ENCODE measurements at places on chromosomes 16 and 17. TPM values are rescaled to one million over a fixed set of nuclear protein-coding genes. Genes with fewer than 3 reads are reported as not detected.

DNA sequence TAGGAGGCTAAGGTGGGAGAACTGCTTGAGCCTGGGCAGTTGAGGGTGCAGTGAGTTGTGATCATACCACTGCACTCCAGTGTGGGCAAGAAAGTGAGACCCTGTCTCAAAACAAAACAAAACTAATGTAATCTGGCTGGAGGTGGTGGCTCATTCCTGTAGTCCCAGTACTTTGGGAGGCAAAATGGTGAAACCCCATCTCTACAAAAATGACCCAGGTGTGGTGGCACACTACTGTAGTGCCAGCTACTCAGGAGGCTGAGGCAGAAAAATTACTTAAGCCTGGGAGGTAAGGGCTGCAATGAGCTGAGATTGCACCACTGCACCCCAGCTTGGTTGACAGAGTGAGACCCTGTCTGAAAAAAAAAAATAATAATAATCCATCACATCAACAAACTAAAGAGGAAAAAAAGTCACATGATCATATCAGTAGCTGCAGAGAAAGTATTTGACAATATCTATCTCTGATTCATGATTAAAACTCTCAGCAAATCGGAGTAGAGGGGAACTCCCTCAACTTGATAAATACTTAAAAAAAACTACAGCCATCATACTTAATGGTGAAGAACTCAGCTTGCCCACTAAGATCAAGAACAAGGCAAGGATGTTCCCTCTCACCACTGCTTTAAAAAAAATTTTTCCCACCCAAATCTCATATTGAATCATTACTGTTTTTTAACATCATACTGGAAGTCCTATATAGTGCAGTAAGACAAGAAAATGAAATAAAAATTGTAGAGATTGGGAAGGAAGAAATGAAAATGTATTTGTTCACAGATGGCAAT lies 31.0 kb downstream of the DHRS7B start:
- no peak for DNase-seq

DNA sequence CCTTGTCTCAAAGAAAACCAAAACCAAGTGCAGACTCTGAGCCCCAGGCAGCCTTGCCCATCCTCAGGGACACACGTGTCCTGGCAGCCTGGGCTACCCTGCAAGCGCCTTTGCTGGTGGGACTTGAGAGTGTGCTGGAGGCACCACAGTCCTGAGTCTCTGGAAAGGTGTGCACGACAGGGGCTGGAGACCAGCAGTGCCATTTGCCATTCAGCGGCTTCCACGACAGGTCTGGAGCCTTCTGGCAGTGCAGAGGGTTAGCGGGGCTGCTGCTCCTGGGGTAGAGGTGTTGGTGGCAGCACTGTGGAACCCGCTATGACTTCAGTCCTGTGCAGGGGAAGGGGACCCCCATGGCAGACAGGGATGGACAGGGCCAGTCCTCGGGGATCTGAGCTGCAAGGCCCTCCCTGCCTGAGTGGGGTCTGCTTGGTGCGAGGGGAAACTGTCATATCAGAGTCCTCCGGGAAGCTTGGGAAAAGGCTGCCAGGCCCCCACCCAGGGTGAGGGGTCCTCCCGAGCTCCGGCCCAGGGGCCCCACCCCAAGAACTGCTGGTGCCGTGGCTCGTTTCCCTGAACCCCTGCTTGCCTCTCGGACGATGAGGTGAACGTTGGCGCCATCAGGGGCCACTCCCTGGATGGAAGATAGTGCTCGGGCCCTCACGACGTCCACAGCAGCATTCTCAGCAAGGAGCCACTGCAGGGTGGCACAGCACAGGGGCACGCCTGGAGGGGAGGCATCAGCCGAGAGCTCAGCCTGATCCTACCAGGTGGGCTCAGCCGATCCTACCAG lies 6.8 kb downstream of the FAAP100 start:
- DNase-seq: no peak

The TVP23A gene
- total RNA-seq: not detected

The PDILT gene
- not detected for total RNA-seq

GRCh38 chr17:42240201-42240600 lies 36.0 kb downstream of the STAT5B start:
- DNase-seq: no peak

- DNase-seq: peak; percentile 59
Observed at GRCh38 chr16:71927383-71927782, 32.1 kb downstream of the IST1 start.

GRCh38 chr16:1315081-1316032 lies 5.9 kb downstream of the UBE2I start:
- DNase-seq: no peak

The NEK8 gene
- total RNA-seq: 4.3 TPM

DNA sequence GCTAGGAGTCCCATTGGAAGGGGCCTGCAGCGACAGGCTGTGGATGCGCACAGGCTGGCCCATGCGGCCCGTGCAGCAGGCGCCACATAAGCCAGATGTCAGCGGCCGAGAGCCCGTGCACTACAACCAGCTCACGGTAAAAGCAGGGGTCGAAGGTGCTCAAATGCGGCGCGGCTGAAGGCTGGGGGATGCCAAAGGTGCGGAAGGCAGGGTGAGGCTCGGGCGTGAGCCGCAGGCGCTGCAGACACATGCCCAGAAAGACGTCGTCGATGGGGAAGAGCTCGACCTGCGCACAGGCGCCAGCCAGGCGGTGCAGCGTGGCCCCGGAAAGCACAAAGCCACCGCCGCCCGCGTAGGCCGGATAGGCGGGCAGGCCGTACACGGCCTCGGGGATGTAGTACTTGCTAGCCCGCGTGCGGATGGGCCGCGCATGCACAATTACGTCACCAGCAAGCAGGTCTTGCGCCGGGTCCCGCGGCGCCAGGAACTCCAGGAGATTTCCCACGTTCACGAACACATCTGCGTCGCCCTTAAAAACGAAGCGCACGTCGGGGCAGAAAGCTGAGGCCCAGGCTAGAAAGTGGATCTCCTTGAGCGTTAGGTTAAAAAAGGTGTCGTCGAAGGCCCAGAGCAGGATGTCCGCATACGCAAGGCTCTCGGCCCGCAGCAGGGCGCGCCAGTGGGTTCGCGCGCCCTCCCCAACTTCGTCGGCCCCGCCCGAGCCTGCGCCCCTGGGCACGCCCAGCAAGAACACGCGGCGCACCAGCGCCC lies 1.3 kb downstream of the B3GNT9 start:
- DNase-seq: no peak
